ENCODE measurements at places on chromosomes 5 and 9.
A peak's percentile ranks its signal among the peaks of the same experiment; 100 is the strongest.

DNA sequence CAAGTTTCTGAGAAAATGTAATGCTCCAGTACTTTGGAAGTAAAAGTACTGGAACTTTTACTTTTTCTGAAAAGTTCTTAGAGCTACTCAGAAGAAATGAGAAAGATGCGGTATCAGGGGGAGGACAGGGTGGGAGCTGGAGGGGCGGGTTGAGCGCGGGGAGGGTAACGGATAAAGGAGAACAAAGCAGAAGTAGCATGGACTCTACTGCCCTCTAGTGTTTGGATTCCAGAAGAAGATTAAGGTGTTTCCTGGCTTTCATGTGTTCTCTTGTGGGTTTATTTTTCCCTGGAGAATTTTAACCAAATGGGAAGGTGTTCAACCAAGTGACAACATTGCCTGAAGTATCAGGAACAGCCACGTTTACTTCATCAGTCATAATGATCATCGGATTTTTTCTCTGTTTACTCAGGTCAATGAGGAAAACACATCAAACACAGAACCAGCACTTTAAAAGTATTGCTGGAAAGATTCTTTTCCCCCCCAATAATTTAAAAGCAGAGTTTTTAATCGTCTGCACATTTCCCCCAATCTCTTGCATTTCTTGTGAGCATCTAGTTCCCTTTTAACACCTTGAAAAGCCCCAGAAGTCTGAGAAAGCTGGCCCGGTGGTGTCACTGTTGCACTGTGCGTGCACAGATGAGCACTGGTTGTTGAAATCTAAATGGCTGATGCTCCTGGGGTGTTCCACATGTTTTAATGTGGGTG, 190.6 kb downstream of the MPDZ start:
- DNase-seq: peak; percentile 24

- DNase-seq: peak; percentile 40
These were observed 78.3 kb downstream of the CEP120 start for GRCh38 chr5:123344816-123345426.

GRCh38 chr5:158532739-158533138, 567.0 kb downstream of the EBF1 start:
- DNase-seq: no peak

- DNase-seq: no peak
These were observed 45.3 kb upstream of the PLPP1 start for GRCh38 chr5:55580042-55580441.

GRCh38 chr9:94945197-94946144, 219.0 kb downstream of the AOPEP start:
- DNase-seq: peak; percentile 78

DNA sequence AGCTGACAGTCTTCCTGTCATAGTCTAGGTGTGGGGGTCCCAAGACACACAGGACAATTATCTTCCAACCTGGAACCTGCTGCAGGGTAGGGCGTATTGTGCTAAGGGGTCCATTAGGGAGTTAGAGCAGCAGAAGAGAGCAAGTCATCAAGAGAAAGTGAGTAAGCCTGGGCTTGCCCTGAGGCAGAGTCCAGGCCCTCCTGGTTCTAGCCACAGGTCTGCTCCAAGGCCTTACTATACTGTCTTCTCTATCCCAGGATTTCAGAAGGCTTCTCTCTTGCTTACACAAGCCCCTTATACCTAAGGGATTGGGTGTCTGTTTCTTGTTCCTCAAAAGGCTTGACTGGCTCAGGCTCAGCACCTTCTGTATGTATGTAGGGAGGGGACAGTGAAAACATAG, 7.7 kb downstream of the P4HA2 start:
- no peak for DNase-seq

GRCh38 chr5:97528941-97529340, 345.9 kb upstream of the RIOK2 start:
- DNase-seq: peak; percentile 13

- no peak for DNase-seq
These were observed 11.9 kb upstream of the LHX2 start for GRCh38 chr9:123999661-124000060.

GRCh38 chr9:109574061-109574882, 76.2 kb upstream of the PTPN3 start:
- peak; percentile 65 for DNase-seq

GRCh38 chr5:134289509-134290113, 63.7 kb upstream of the PPP2CA start:
- peak; percentile 76 for DNase-seq

DNA sequence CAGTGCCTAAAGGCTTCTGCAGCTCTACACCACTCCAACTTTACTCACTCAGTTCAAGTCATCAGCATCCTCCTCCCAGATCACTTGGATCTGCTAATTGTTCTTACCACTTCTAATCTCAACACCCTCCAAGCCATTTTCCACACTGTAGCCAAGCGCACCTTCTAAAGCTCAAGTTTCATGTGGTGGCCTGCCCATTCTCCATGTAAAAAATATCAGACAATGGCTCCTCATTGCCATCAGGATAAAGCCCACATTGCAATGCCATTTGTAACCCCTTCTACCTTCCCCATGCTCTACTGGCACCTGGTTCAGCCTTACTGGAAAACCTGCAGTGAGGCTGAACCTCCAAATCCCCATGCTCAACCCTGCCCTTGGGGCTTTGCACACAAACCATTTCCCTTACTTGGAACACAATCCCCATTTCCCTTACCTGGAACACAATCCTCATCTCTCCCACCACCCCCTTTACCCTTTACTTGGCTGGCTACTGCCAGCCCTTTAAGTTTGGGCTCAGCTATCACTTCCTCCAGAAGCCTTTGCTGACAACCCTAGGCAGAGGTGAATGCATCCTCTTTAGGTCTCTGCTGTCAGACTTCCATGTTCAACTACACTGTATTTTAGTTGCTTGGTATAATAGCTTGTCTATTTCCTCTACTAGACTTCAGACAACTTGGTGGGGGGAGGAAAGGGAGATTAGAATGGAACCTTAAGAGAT, 220.0 kb downstream of the TSSK1B start:
- no peak for DNase-seq

DNA sequence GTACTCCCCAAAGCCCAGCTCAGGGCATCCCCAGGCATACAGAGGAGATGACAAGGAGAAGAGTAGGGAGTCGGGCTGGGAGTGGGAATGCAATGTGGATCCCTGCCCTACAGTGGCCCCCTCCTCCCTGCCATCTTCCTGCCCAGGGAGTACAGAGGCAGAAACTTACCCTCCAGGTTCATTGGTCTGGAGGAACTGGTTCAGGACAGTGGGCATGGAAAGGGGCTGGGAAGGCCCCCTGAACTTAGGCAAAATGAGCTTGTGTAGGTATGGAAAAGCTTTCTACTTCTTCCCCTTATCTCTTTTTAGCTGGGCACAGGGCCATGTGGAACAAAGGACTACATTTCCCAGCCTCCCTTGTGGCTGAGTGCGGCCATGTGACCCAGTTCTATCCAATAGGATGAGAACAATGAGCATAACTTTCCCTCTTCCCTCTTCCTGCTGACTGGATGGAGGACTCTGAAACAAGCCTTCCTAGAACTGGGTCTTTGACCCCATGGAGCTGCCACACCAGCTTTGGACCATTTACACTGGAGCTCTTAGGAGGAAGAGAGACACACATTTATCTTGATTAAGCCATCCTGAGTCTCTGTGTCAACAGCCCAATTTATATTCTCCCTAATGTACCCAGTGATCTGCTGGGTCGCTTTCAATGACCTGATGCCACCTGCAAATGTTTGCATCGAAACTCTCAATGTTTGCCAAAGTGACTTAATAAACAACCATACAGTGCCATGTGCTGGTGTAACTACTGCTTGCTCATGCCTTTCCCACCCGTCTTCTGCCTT, 25.0 kb upstream of the HMCN2 start:
- peak; percentile 59 for DNase-seq

DNA sequence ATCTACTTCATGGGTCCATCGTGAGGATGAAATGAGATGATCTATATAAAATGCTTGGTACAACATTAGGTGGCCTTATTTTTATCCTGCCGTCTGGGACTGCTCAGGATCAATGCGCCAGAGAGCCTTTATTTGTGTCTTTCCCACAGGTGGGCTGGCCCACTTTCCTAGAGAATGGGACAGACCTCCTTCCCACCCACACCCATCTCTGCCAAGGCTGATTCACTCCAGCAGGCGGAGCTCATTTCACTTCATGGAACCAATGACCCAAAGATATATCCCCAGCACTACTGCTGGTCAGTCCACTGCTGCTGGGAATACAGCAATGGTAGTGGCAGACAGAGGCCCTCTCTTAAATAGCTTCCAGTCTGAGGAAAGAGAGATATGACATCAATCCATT, 35.7 kb downstream of the TGFBI start:
- DNase-seq: no peak
